ENCODE measurements at places on chromosomes 6 and 20.

DNA sequence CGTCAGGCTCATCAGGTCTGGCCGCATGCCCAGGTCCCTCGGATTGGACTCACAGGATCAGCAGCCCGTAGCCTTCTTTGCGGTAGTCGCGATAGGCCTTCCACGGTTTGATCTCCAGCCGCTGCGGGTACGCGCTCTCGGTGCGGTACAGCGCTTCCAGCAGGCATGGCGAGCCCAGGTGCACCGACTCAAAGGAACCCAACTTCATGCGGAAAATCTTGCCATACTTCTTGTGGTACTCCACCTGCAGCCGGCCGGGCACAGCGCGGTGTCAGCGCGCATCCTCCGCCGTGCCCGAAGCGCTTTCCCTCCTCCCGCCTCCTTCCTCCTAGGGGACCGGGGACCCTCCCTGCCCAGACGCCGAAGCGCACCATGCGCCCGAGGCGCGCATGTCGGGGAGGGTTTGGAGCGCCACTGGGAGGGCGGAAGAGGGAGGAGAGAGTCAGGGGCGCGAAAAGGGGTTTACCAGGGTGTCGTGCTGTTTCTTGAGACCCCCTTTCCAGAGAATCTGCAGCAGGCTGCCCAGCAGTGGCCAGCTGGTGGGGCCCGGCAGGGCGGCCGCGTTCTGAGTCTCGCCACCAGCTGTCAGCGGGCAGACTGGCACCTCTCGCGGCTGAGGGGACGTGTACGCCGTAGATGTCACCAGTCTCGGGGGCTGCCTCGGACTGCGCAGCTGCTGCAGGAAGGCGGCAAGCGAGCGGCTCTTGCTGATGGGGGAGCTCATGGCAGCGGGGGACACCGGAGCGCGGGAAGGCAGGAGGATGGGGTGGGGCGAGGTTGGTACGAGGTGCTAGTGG lies 732 bp downstream of the CYP24A1 start:
- no peak for DNase-seq

DNA sequence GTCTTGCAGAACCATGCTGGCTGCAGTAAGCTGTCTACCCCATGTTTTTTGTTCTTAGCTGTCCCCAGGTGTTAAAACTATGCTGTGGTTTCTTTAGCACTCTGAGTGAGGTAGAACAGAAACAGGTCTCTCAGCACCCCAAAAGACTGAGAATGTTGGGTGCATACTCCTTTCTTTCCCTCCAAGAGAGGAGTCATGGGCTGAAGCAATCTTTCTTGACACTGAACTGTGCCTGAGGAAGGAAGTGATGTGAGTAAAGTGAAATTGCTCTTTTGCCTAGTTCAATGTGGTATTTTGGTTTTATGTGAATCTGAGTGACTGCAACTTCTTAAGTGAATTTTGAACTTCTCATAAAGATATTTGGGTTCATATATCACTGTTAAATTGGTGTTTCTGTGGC lies 138.0 kb upstream of the MCHR2 start:
- DNase-seq = no peak

GRCh38 chr6:16674801-16675392 lies 86.4 kb downstream of the ATXN1 start:
- DNase-seq = no peak

DNA sequence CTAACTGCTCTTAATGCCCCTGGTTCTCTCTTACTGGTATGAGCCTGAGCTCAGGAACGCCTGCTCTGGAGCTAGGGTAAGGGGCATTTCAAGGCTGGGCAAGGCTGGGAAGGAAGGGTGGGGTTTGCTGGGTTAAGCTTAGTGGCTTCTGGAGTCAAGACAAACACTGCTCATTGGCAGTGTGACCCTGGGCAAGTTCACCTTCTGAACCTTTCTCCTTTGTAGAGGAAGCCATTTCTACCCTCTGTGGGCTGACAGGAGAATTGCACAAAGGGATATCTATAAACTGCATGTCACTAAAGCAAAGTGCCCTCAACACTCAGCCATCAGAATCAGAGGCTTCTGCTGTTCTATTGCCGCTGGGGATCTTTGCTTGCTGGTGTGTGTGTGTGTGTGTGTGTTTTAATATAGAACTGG lies 20.3 kb upstream of the LRRN4 start:
- DNase-seq = peak; percentile 58

DNA sequence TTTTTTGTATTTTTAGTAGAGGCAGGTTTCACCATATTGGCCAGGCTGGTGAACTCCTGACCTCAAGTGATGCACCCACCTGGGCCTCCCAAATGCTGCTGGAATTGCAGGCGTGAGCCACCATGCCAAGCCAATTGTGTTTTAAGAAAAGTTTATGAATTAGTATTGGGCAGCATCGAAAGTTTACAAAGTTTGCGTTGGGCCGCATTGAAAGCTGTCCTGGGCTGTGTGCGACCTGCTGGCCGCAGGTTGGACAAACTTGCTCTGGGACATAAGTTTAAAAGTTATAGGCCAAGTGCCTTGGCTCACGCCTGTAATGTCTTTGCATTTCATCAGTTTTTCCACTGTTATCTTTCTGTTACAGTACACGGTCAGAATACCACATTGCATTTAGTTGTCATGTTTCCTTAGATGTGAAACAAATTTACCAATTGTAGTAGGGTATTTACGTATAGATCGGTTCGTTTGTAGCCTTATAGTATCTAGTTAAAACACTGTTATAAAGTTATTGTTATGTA lies 39.5 kb downstream of the ASXL1 start:
- no peak for DNase-seq

GRCh38 chr6:100549406-100550167 lies 84.9 kb upstream of the SIM1 start:
- DNase-seq = no peak

- DNase-seq = no peak
These were observed 12.5 kb upstream of the R3HDML start for GRCh38 chr20:44324343-44324742.

DNA sequence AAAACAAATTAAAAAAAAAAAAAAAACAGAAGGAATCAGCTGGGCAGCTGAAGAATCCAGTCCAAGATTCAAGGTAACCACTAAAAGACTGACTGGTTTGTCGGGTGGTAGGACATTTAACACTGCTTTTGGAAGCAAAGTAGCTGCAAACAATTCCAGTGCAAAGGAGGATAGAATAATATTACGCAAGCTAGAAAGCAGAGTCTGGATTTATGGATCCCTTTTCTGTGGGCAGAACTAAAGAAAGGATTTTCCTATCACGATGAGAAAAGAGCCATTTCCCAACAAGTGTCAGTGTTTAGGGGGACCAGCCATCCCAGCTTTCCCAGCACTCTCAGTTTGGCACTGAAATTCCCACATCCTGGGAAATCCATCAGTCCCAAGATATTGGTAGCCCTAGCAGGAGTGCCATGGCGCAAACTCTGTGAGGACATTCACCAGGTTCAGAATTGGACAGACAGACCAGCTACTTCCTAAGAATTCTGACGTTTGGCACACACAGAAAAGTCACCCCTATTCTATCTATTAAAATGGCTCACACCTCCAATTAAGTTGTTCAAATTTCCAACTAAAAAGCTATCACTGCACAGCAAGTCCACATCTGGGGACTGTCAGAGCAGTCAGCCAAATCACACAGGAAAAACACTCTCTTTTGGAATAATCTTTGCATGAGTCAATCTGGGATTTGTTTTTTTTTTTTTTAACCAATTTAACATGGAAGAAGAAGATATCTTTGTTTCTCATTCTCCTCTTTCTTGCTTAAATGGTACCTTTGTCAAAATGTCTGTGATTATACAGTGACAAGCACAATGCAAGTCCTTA lies 356.8 kb upstream of the ARID1B start:
- peak; percentile 19 for DNase-seq

- no peak for DNase-seq
These were observed 133.8 kb upstream of the CCN2 start for GRCh38 chr6:132084811-132085509.

GRCh38 chr6:2026133-2026532 lies 219.3 kb downstream of the GMDS start:
- no peak for DNase-seq

- DNase-seq = peak; percentile 61
These were observed at the start of gene BEND6 for GRCh38 chr6:56954403-56955170. TSS of gene BEND6 (plus strand) at chr6:56955107. CDS start at chr6:56981811, 26,704 bp downstream.

DNA sequence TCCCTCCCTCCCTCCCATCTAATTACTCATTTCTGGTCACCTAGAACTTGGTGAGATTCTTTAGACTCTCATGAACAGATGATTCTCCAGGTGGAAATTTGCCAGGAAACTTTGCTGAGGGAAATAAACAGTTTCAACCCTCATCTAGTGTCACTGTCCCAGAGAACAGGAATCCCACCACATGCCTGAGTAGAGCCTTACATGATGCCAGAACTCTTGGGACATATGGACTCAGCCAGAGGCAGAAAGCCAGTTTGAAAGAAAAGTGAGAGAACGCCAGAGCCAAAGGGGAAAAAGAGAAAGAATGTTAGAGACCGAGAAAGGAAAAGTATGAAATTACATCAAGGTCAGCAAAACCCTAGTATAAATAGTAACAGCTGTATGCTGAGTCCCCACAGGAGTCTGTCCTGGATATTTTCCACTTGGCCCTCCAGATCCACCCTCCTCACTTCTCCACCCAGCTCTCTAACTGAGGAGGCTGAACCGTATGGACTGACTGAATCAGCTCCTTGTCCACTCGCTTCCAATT lies 127.5 kb upstream of the COL21A1 start:
- DNase-seq = no peak

DNA sequence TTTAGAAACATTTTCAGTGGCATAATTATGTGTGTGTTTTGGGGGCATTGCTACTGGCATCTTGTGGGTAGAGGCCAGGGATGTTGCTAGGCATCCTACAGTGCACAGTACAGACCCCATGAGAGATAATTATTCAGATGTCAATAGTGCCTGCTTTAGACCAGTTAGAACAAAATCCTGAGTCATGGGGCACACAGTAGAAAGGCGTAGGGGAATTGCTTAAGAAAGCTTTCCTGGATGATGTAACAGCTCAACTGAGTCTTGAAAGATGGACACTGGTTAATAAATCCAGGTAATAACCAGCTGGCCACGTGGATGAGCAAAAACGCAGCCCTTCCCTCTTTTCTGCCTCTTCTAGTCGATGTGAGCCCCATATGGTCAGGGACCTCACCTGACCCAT lies 51.1 kb downstream of the KCNB1 start:
- DNase-seq = no peak

DNA sequence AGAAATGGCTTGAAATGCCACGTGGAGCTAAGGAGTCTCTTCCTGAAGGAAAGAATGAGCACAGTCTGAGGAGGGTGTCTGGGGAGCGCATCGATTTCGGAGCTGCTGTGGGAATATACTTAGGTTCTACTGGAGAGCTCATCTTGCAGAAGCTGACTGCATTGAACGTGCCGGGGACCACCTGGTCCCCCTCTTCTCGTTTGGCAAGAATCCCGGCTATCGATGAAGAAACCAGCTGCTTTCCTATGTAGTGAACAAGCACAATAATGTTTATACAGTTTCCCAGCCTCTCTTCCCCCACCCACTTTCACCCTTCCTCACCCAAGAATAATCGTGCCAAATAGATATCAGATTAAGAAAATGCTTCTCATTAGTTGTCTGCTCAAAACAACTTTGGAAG lies 242.5 kb downstream of the PACRG start:
- DNase-seq = no peak

- peak; percentile 87 for DNase-seq
These were observed 176.4 kb downstream of the ARID1B start for GRCh38 chr6:156953479-156954146.

- no peak for DNase-seq
These were observed 321.8 kb upstream of the PRDM1 start for GRCh38 chr6:105764315-105764714.

- no peak for DNase-seq
These were observed 1121.7 kb upstream of the MAP3K7 start for GRCh38 chr6:91708534-91708933.

- DNase-seq = no peak
These were observed 45.1 kb downstream of the CPNE5 start for GRCh38 chr6:36793913-36794712.

DNA sequence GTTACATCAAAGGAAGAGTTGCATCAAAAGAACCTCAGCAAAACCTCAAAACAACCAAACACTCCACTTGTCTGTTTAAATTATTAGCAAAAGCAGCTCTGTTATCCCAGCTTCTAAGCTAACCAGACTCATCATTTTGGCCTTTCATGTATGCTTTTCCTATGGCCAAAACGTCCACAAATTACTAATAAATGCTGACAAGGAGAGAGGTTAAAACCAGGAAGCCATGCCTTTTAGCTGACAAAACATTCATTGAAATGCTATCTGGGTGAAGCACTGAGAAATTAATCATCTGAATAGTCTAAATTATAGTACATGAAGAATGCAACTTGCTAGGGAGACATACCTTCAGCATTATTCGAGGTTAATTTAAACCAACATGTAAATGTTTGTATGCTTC lies 80.6 kb downstream of the LAMA2 start:
- no peak for DNase-seq

GRCh38 chr6:45969883-45970282 lies 45.8 kb downstream of the CLIC5 start:
- no peak for DNase-seq

GRCh38 chr6:39936857-39937256 lies 2.6 kb upstream of the MOCS1 start:
- DNase-seq = no peak

DNA sequence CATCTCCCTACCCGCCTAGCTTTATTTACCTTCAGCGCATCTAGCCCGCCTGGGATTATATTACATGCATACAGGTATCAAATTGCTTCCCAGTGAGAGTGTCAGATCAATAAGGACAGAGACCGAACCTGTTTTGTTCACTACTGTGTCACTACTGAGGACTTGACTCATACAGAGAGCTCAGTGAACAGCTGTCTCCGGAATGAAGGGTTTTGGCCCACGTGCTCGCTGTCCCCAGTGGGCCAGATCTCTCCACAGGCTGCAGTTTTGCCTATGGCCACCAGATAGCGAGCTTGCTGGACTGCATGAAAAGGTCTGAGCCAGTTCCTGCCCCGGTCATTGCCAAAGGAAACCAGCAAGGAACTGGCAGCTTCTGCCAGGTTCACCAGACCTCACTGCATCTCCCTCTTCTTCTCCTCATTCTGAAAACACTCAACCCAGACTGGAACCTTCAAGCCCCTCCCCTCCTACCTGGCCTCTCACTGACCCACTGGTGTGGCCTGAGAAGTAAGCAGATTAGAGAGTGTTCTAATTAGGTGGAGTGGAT lies 150.8 kb downstream of the ZMYND8 start:
- DNase-seq = peak; percentile 81

DNA sequence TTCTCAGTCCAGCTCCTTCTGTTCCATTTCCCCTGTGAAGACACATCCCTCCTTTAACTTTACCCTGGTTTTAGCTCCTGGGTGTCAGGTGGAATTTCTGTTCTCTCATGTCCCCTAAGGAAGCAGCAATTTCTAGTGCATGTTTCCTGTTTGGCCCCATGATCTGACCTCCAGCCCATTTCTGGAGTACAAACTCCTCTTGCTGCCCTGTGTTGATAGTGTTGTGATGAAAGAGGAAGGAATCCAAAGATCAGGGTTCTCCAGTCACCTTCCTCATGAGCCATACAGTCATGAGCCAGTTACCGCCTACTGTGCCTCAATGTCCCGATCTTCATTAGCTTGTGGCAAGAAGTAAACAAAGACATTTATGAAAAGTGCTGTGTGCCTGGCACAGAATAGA lies 97.4 kb downstream of the PHACTR1 start:
- DNase-seq = no peak

GRCh38 chr6:135066397-135066796 lies 11.8 kb upstream of the HBS1L start:
- DNase-seq = no peak

Data from SK-N-DZ (cell line).